ENCODE measurements at places on chromosomes 16 and 17.

DNA sequence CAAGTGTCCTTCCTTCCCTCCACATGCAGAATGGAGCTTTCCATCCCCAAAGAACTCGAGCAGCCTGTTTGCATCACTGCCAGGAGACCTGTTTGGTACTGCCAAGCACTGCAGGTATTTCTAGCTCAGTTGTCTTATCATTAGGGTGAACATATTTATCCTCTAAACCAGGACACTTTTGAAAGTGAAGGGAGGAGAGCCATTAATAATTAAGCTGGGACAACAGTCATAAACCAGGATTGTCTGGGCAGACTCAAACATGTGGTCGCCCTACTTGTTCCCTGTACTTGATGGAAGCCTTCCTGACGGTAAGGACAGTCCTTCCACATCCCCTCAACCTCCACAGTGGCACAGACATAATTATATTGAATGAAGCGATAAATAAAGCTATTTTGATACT lies 67.4 kb downstream of the PRKCA start:
- no peak for DNase-seq

GRCh38 chr17:6386041-6386630 lies 48.8 kb downstream of the AIPL1 start:
- DNase-seq = no peak

DNA sequence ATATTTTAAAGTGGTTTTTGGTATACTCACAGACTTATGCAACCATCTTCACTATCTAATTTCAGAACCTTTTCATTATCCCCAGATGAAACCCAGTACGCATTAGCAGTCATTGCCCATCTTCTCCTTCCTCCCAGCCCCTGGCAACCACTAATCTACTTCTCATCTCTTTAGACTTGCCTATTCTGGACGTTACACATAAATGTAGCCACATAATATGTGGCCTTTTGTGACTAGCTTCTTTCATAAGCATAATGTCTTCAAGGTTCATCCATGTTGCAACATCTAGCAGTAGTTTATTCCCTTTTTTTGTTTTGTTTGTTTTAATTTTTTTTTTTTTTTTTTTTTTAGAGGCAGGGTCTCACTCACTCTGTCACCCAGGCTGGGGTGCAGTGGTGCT lies 28.5 kb upstream of the C17orf107 start:
- DNase-seq = no peak

- no peak for DNase-seq
These were observed 9.3 kb upstream of the USP7 start for GRCh38 chr16:8972843-8973586.

- DNase-seq = no peak
These were observed 63.8 kb downstream of the RAP1GAP2 start for GRCh38 chr17:2860045-2860444.

DNA sequence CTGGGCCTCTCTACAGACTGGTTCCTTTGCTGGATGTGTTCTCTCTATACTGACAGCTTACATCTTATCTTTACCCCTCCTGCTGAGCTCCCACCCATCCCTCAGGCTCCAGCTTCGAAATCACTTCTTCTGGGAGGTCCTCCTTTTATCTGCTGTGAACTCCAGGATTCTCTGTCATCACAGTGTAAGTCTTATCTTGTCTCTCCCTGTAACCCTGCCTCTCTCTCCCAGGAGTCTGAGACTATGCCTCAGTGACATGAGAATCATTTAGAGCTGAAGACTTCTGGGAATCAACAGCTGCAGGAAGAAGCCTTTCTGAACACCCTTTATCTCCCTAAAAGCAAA lies 148.1 kb upstream of the HS3ST3A1 start:
- DNase-seq = no peak

GRCh38 chr17:59155439-59156177 lies at the start of gene PRR11:
Gene PRR11 (plus strand): TSS chr17:59155746. CDS start chr17:59169753, 14,007 bp downstream.
- DNase-seq = peak; percentile 79

DNA sequence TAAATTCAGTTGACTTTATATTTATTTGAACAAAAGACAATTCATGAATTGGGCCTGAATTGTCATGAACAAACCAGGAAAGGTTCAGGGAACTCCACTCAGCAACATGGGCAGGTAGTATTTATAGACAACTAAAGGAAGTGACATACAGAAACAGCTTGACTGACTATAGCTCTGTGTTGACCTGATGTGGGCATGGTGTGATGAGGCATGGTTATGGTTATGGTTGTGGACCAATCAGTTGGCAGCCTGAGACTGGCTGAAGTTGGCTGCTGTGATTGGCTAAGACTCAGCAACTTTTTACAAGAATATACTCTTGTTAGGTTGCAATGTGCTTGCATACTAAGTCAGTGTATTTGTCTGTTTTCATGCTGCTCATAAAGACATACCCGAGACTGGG lies 108.4 kb downstream of the HS3ST3B1 start:
- DNase-seq = no peak

DNA sequence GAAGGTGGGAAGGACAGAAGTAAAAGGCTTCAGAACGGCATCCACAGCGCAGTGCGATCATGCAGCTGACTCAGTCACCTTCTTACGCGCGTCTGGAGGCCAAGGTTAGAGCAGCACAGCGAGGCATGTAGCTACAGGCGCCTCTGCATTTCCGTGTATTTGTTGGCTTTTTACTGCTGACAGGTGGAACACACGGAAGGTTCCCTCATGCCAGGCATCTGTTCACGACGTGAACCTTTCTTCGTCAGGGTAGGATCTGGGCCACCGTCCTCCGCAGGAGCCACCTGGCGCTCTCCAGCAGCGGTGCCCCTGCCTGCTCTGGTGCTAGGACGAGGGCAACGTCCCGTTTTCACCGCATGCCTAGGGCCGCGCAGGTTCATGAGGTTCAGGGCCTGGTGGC lies 15.3 kb downstream of the TMEM204 start:
- DNase-seq = no peak

GRCh38 chr17:10754109-10754508 lies 24.3 kb upstream of the TMEM220 start:
- peak; percentile 7 for DNase-seq

DNA sequence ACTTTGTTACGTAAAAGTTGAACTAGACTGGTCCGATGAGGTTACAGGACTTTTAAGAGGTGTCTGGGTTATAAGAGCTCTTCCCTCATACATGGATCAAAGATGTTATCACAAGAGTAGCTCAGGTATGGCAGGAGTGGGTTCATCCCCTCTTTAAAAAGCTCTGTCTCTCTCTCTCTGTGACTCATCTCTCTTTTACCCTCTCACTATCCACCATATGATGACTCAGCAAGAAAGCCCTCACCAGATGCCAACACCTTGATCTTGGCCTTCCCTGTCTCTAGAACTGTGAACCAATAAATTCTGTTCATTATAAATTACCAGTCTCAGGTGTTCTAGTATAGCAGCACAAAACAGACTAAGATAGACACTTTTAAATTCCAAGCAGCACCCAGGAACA lies 1.9 kb upstream of the CLEC19A start:
- no peak for DNase-seq

GRCh38 chr16:47045023-47045422 lies 71.5 kb upstream of the DNAJA2 start:
- no peak for DNase-seq

DNA sequence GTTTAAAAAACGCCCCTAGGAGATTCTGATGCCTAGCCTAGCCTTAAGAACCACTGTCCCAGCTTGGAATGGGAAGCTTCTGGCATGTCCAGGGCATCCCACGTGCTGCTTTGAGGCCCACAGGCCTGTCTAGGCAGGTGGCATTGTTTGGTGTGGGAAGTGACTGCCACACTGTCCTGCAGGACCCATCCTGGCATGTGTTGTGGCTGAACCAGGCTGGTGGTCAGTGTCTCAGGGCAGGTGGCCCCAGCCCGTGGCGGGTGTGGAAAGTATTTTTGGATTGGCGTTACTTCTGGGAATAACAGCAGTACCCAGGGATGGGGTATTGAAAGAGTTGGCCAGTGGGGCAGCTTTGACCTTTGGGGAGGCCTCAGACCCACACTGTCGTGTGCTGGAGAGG lies 27.9 kb downstream of the PGS1 start:
- no peak for DNase-seq
